ENCODE measurements at places on chromosomes 7 and 10. TPM values are rescaled to one million over a fixed set of nuclear protein-coding genes. Genes with fewer than 3 reads are reported as not detected.

- DNase-seq, result no peak
These were observed 200.1 kb upstream of the NRG3 start for GRCh38 chr10:81674941-81675340.

DNA sequence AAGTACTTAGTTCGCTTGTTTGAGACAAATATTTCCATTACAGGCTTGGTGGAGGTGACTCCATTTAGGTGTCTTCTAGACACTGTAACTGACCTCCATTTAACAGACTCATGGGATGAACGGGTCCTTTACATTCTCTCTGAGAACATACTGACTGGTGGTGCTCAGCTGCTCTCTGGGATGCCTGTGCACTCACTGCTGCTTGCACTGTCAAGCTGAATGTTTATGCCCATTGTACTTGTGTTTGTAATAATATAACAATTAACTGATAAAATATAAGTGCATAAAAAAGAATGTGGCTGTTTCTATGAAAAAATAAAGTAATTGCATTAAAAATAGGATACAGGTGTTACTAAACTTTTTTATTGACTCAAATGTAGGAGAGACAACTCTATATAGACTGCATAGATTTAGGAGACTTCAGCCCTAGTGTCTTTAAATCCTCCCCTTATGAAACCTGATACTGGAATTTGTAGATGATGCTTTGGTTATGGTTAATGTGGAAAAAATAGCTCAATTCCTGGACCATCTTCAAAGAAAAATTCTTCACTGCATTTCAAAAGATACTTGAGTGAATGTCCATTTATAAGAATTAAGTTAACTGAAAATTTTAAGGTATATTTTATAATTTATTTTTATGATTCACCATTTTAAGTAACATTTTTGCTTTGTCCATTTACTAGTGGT is 85.4 kb downstream of the CDK14 start:
- no peak for DNase-seq

DNA sequence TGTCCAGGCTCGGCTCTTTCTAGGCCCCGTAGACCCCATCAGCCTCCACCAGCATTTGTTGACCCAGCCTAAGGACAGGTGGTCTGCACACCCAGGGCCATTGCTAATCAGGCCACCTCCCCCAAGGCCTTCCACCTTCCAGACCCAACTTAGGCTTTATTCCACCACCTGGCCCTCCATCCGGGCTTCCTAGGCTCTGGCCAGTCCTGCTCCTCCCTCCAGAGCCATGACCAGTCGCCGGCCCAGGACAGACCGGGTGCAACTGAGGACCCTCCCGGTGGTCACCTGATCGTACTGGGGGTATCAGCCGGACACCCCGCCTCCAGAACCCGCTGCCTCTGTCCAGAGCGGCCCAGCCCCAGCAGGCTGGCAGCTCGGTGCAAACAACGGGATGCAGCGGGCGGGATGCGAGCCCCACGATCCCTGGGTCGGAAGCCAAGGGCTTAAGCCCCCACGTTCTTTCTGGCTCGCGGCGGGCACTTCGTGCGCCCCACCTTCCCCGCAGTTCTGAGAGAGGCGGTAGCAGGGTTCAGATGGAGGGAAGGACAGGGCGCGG is 545 bp downstream of the NACAD start:
- DNase-seq, result peak; percentile 63

DNA sequence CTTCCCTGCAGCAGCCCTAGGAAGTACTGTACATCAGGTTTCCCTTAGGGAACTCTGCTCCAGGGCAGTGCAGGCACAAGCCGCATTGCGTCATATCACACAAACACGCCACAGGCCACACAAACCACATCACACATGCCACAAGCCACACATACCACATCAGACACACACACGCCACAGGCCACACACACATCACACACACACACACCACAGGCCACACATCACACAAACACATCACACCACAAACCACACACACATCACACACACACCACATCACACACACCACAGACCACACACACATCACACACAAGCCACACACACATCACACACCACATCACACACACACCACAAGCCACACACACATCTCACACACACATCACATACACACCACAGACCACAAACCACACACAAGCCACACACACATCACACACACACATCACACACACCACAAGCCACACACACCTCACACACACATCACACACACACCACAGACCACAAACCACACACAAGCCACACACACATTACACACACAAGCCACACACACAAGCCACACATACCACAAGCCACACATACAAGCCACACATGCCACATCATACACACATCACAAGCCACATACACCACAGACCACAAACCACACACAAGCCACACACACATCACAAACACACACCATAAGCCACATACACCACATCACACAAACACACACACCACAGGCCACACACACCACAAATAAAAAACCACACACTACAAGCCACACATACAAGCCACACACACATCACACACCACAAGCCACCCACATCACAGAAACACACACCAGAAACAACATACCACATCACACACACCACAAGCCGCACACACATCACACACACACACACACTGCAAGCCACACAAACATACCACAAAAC is 53.4 kb downstream of the TMEM209 start:
- no peak for DNase-seq

- no peak for DNase-seq
These were observed 20.8 kb downstream of the C10orf53 start for GRCh38 chr10:49700211-49700610.

The OR6B1 gene
- not detected for total RNA-seq

The C10orf143 gene
- total RNA-seq, result 2.0 TPM

Measured in H1 (cell line).